CD8-positive, alpha-beta T cell (primary cell): ENCODE measurements at places on chromosomes 6 and 20.

- DNase-seq, result no peak
These were observed 1.5 kb upstream of the VEGFA start for GRCh38 chr6:43768506-43768860.

GRCh38 chr6:129555206-129555832 lies 154.7 kb downstream of the ARHGAP18 start:
- DNase-seq, result no peak

DNA sequence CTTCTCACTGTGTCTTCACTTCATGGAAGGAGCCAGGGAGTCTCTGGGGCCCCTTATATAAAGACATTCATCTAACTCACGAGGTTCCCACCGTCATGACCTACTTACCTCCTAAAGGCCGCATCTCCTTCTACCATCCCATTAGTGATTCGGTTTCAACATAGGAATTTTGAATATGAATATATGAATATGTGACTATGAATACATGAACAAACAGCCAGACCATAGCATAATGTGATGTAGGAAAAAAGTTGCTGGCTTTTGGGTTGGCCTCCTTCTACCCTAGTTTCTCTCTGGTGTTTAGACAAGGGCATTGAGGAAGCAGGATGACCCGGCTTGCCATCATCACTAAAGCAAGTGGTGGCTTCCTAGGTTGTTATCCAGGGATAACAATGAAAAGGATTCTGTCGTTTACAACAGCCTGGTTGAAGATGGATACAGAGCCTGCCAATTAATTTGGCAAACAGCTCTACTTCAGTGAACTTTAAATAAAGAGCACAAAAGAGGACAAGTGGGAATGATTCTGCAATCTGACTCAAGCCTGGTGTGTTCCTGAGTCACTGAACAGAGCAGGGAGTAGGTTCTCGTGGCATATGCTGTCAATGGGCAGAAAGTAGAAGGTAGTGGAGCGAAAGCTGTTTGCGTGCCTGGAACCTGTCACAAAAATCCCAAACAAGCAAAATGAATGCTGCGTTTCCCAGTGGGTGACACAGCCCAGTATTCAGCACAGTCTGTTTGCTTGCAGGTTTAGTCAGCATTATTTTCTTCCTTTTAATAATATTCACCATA lies 44.0 kb upstream of the DOK5 start:
- DNase-seq, result no peak

- no peak for DNase-seq
These were observed 722.0 kb upstream of the FLRT3 start for GRCh38 chr20:15059438-15059837.

- DNase-seq, result no peak
These were observed 15.2 kb upstream of the SIRT5 start for GRCh38 chr6:13559251-13559650.

DNA sequence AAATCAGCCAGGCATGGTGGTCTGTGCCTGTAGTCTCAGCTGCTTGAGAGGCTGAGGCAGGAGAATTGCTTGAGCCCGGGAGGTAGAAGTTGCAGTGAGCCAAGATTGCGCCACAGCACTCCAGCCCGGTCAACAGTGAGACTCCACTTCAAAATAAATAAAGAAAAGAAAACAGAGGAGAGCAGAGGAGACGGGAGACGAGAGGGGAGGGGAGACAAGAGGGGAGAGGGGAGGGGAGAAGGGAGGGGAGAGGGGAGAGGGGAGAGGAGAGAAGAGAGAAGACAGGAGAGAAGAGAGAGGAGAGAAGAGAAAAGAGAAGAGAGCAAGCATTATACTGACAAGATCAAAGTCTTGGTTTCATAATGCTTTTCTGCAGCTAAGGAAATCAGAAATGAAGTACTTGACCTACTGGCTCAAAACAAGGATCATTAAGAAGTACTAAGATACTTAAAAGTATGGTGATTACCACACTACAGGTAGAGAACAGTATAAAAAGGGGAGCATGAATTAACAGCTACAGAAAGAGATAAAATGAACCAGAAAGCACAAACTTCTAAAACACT lies 30.5 kb downstream of the FAM8A1 start:
- no peak for DNase-seq

DNA sequence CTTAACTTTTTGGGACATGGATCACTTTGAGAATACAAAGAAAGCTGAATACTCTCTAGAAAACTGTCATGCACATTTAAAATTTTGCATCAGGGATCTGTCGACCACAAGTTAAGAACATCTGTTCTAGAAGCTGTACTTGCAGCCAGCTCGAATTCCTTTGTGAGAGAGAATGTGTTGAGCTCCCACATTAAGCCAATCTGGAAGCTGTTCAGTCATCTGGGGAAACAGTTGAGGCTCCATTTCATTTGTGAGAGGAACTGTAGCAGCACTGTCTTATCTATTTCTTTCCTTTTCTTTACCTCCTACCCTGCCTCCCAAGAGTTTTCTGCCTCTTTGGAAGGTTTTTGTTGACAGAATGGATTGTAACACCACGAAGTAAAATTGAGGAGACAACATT lies 50.8 kb downstream of the KAT14 start:
- DNase-seq, result no peak

GRCh38 chr6:6741264-6741663 lies 152.7 kb downstream of the LY86 start:
- DNase-seq, result no peak
